ENCODE measurements at places on chromosomes 5 and 9.

DNA sequence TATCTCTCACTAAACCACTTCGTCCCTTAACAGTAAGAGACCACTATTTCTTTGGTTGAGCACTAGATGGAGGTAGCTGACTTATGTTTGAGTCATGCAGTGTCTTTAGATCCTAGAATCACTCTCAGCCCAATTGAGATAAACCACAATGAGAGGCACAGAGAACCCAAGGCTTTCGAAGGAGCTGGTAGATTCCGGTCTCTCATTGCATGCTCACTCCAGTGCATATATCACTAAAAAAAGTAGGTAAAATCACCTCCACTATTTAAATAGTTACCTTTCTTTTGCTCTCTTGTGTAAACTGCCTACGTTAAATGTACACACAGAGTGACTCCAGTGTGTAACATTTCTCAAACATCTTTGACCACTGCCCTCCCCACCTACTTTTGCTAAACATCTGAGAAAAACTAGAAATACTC lies 27.6 kb downstream of the ACTL7A start:
- peaks cover 29% of the 10 kb centered on the region for H3K36me3 ChIP-seq
- no peak for DNase-seq
- H3K27me3 ChIP-seq, result no peaks in the 10 kb centered on the region
- H3K4me3 ChIP-seq, result no peak overlapping the region
- peak overlapping the region; percentile 4 for H3K27ac ChIP-seq

GRCh38 chr5:138385660-138386059 lies 33.2 kb downstream of the KDM3B start:
- H3K36me3 ChIP-seq, result peaks cover 23% of the 10 kb centered on the region
- DNase-seq, result no peak
- H3K4me1 ChIP-seq, result no peaks in the 10 kb centered on the region
- no peak overlapping the region for H3K4me3 ChIP-seq

- no peak for DNase-seq
- H3K27me3 ChIP-seq, result no peaks in the 10 kb centered on the region
- H3K27ac ChIP-seq, result no peak overlapping the region
- H3K36me3 ChIP-seq, result no peaks in the 10 kb centered on the region
- H3K4me3 ChIP-seq, result no peak overlapping the region
- H3K4me1 ChIP-seq, result no peaks in the 10 kb centered on the region
These were observed 250.3 kb downstream of the ZSWIM6 start for GRCh38 chr5:61582205-61582820.

GRCh38 chr9:5947912-5948311 lies 57.2 kb downstream of the MLANA start:
- H3K27me3 ChIP-seq, result no peaks in the 10 kb centered on the region
- no peaks in the 10 kb centered on the region for H3K36me3 ChIP-seq
- peaks cover 14% of the 10 kb centered on the region for H3K4me1 ChIP-seq
- no peak overlapping the region for H3K4me3 ChIP-seq

- no peak for DNase-seq
- no peaks in the 10 kb centered on the region for H3K27me3 ChIP-seq
- H3K4me1 ChIP-seq, result peaks cover 49% of the 10 kb centered on the region
These were observed 17.8 kb downstream of the PHF2 start for GRCh38 chr9:93594041-93594756.
